ENCODE measurements at places on chromosomes 1 and 21. TPM values are rescaled to one million over a fixed set of nuclear protein-coding genes. Genes with fewer than 3 reads are reported as not detected.

LORICRIN gene
- not detected for total RNA-seq

CD53 gene
- not detected for total RNA-seq

LHX8 gene
- 0.52 TPM for total RNA-seq

CPT2 gene
- total RNA-seq = 12.7 TPM

IGSF5 gene
- total RNA-seq = 0.64 TPM

- no peak for DNase-seq
Observed at GRCh38 chr1:41835485-41835884, 83.2 kb downstream of the HIVEP3 start.

DNA sequence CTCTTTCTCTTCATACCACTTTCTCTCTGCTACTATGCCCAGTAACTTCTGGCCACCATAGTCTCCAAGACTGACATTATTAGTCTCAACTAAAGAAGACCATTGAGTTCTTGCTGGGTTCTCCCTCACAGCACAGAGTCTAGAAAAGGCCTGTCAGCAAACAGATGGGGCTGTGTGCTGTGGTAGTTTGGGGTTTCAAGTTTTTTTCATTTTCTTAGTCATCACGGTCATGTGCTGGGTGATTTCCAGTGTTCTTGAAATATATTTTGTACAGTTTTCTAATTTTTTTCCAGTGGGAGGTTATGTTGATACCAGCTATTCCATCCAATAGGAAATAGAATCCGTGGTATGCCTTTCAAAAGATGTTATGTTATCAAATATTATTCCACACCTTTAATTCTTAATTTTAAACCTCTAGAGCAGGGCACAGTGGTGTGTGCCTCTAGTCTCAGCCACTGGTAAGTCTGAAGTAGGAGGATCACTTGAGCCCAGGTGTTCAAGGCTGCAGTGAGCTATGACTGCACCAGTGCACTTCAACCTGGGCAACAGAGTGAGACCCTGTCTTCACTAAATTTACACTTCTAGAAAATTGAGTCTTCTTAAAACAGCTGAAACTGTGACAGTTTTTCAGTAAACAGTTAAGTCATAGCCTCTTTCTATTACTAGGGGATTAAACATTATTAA lies 8.3 kb downstream of the CFHR2 start:
- DNase-seq = no peak

- DNase-seq = no peak
Observed at GRCh38 chr1:34188418-34188817, 11.7 kb downstream of the C1orf94 start.

- DNase-seq = no peak
Observed at GRCh38 chr1:63049135-63049534, 265.2 kb downstream of the ATG4C start.

GRCh38 chr1:115286431-115287205 lies 51.4 kb downstream of the NGF start:
- DNase-seq = no peak

GRCh38 chr1:199218065-199218464 lies 579.2 kb downstream of the PTPRC start:
- no peak for DNase-seq

DNA sequence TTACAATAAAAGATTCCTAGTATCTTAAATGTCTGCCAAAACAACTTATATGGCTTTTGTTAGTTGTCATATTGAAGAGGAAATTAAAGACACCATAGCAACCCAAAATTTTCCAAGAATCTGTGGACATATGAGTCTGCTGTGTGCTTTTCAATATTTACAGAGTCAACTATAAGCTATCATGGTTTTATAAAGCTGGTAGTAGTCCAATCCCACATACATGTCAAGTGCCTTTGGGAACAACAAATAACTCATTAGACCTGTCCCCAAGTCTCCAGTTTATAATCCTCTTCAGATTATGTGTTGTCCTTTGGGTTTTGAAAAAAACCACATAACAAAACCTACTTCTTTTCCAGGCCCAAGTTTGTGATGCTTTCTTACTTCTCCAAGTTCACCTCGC lies 293.8 kb upstream of the USP25 start:
- no peak for DNase-seq

GRCh38 chr1:59903141-59903754 lies 23.3 kb downstream of the CYP2J2 start:
- DNase-seq = no peak

Data from astrocyte (in vitro differentiated cells and primary cell).